ENCODE measurements at places on chromosomes 1 and 21. TPM values are rescaled to one million over a fixed set of nuclear protein-coding genes. Genes with fewer than 3 reads are reported as not detected.

GUCA2A gene
- not detected for total RNA-seq

DNA sequence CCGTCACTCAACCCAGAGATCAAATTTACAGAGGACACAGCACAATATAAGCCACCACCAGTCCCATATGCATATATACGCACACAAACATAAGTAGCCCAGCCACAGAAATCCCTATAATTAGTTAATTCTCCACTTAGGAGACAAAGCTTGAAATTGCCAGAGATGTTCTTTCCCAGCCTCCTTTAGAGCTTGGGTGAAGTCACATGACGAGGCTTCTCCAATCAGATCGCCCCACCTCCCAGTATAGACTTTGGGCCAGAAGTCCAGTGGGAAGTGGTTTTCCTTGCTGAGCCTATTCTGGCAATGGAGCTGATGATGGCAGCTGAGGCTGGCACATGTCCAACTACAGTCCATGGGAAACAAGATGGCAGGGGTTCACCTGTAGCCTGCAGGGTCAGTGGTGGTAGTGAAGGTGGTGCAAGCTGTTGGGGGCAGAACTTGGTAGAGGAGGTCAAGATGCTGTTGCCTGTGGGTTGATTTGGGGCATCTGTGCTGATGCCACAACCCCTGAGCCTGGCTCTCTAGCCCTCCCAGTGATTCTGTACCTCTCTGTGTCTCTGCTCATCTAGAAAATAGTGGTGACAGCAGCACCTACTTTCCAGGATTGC is 535.9 kb downstream of the MATN1 start:
- H3K27me3 ChIP-seq, result no peaks in the 10 kb centered on the region
- H3K36me3 ChIP-seq, result no peaks in the 10 kb centered on the region
- DNase-seq, result no peak
- no peaks in the 10 kb centered on the region for H3K4me1 ChIP-seq

S100A7A gene
- not detected for total RNA-seq

KRTAP19-1 gene
- total RNA-seq, result not detected

DNA sequence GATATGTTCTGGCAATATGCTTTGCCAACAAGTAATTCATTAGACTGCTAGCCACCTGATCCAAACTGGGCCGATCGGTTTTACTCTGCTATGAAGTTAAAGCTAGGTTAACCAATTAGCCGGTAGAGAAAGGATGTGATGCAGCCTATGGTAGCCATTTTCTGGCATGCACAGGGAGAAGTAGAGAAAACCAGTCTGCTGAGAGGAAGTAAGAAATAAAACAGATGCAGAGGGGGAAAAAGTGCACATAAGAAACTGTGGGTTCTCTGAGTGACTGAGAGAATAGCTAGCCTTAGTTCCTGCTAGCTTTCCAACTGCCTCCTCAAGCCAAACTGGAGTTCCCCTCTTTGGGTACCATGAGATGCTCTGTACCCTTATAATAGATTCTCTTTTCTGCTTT is 52.8 kb downstream of the ARID4B start:
- peaks cover 4% of the 10 kb centered on the region for H3K4me1 ChIP-seq
- no peak overlapping the region for H3K27ac ChIP-seq
- H3K27me3 ChIP-seq, result no peaks in the 10 kb centered on the region
- H3K36me3 ChIP-seq, result no peaks in the 10 kb centered on the region

GRCh38 chr1:241316372-241316771 is 40.6 kb downstream of the RGS7 start:
- H3K27me3 ChIP-seq, result no peaks in the 10 kb centered on the region
- H3K4me3 ChIP-seq, result no peak overlapping the region
- no peak for DNase-seq
- no peaks in the 10 kb centered on the region for H3K36me3 ChIP-seq
- no peaks in the 10 kb centered on the region for H3K4me1 ChIP-seq

TMEM82 gene
- total RNA-seq, result 2.0 TPM

DNA sequence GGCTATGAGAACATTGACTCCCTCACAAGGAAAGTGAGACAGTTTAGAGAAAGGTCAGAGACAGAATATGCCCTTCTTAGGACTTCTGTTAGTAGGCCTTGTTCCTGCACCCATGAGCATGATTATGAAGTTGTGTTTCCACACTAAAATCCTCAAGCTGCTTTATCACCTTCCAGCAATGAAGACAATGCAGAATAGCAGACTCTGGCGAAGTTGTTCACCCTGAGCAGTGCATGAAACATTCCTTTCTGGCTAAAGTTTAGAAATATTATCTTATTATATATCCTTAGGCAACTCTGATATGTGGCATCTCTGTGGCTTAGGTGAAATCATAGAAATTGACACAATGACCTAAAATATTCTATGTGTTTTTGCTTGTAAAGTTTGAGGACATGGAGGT is 13.9 kb upstream of the OR2G2 start:
- no peaks in the 10 kb centered on the region for H3K27me3 ChIP-seq
- no peak for DNase-seq
- H3K36me3 ChIP-seq, result no peaks in the 10 kb centered on the region
- no peaks in the 10 kb centered on the region for H3K4me1 ChIP-seq
- H3K4me3 ChIP-seq, result no peak overlapping the region

GRCh38 chr1:52348704-52349300 is 17.2 kb downstream of the CC2D1B start:
- H3K27ac ChIP-seq, result no peak overlapping the region
- H3K4me3 ChIP-seq, result no peak overlapping the region
- peak; percentile 45 for DNase-seq

DNA sequence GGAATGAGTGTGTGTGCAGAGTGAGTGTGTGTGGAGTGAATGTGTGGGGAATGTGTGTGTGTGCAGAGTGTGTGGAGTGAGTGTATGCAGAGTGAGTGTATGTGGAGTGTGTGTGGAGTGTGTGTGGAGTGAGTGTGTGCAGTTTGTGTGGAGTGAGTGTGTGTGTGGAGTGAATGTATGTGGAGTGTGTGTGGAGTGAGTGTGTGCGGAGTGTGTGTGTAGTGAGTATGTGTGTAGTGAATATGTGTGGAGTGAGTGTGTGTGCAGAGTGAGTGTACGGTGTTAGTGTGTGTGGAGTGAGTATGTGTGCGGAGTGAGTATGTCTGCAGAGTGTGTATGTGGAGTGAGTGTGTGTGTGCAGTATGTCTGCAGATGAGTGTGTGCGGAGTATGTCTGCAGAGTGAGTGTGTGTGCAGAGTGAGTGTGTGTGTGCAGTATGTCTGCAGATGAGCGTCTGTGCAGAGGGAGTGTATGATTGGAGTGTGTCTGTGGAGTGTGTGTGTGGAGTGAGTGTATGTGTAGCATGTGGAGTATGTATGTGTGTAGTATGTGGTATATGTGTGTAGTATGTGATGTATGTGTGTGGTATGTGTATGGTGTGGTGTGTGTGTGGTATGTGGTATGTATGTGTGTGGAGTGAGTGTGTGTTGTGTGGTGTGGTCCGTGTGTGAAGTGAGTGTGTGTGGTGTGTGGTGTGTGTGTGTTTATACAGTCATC is 59.7 kb upstream of the CLDN14 start:
- no peaks in the 10 kb centered on the region for H3K27me3 ChIP-seq
- DNase-seq, result no peak
- H3K36me3 ChIP-seq, result no peaks in the 10 kb centered on the region
- H3K27ac ChIP-seq, result no peak overlapping the region
- H3K4me3 ChIP-seq, result no peak overlapping the region
- H3K4me1 ChIP-seq, result peaks cover 2% of the 10 kb centered on the region

DNA sequence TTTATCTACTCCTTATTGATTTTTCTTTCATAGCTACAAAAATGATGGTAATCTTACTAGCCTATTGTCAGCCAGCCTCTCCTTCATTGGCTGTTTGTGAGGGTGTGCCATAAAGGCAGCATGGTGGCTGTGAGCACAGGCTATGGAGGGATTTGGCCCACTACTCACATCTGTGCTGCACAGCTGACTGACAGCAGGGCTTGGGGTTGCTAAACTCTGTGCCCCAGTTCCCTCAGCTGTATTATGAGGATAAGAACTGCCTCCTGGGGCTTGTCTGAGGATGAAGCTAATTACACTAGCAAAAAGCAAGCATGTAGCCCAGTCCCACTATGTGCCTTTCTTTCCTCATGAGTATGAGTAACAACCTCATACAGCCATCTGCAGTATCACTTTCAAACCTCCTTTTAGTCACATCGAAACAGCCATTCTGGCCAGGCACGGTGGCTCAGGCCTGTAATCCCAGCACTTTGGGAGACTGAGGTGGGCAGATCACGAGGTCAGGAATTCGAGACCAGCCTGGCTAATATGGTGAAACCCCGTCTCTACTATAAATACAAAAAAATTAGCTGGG is 66.2 kb downstream of the COQ8A start:
- no peaks in the 10 kb centered on the region for H3K27me3 ChIP-seq
- no peaks in the 10 kb centered on the region for H3K4me1 ChIP-seq
- H3K36me3 ChIP-seq, result peaks cover 2% of the 10 kb centered on the region
- H3K27ac ChIP-seq, result no peak overlapping the region
- no peak for DNase-seq

C1orf167 gene
- 4.2 TPM for total RNA-seq

GRCh38 chr1:18948913-18949685 is 7.4 kb downstream of the IFFO2 start:
- H3K4me1 ChIP-seq, result peaks cover 62% of the 10 kb centered on the region
- H3K27ac ChIP-seq, result peak overlapping the region; percentile 88
- peak; percentile 61 for DNase-seq
- peak overlapping the region; percentile 22 for H3K4me3 ChIP-seq
- H3K36me3 ChIP-seq, result no peaks in the 10 kb centered on the region
- H3K27me3 ChIP-seq, result no peaks in the 10 kb centered on the region

DNA sequence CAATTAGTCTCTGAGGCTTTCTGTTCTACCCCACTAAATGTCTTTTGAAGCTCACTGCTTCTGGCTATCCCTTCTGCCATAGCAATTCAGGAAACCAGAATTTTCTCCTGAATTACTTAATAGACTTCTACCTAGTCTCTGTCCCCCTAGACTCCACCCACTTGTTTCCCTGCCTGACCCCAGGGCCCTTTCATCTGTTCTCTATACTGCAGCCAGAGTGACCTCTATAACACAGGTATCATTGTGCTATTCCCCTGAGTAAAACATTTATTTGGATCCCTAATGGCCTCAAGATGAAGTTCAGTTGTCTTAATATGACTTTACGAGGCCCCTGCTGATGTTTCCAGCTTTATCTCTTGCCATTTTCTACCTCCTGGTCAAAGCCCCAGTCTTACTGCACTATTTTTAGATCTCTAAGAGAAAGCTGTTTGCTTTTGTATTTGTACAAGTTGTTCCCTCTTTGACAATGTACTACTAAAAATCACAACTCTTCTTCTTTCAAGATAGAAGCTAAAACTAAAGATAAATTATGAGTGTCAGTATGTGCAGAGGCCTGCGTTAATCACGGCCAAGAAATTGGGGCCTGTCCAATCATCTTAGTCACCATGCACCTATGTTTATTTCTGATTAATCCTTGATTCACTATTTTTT is 54.5 kb downstream of the ATP1B1 start:
- no peak for DNase-seq
- no peak overlapping the region for H3K27ac ChIP-seq
- no peaks in the 10 kb centered on the region for H3K36me3 ChIP-seq

- H3K27ac ChIP-seq, result no peak overlapping the region
- no peak for DNase-seq
- H3K4me1 ChIP-seq, result no peaks in the 10 kb centered on the region
- H3K4me3 ChIP-seq, result no peak overlapping the region
Measured at GRCh38 chr1:119004781-119005180, 16.6 kb upstream of the TBX15 start.

GRCh38 chr1:171717062-171717718 is 24.7 kb downstream of the VAMP4 start:
- no peak overlapping the region for H3K27ac ChIP-seq
- H3K27me3 ChIP-seq, result no peaks in the 10 kb centered on the region
- no peaks in the 10 kb centered on the region for H3K36me3 ChIP-seq

- H3K27ac ChIP-seq, result no peak overlapping the region
- no peak for DNase-seq
- peaks cover 13% of the 10 kb centered on the region for H3K4me1 ChIP-seq
- H3K4me3 ChIP-seq, result no peak overlapping the region
Measured at GRCh38 chr1:225737866-225738265, 39.8 kb upstream of the SRP9 start.
